ENCODE measurements at places on chromosomes 6 and 20.

DNA sequence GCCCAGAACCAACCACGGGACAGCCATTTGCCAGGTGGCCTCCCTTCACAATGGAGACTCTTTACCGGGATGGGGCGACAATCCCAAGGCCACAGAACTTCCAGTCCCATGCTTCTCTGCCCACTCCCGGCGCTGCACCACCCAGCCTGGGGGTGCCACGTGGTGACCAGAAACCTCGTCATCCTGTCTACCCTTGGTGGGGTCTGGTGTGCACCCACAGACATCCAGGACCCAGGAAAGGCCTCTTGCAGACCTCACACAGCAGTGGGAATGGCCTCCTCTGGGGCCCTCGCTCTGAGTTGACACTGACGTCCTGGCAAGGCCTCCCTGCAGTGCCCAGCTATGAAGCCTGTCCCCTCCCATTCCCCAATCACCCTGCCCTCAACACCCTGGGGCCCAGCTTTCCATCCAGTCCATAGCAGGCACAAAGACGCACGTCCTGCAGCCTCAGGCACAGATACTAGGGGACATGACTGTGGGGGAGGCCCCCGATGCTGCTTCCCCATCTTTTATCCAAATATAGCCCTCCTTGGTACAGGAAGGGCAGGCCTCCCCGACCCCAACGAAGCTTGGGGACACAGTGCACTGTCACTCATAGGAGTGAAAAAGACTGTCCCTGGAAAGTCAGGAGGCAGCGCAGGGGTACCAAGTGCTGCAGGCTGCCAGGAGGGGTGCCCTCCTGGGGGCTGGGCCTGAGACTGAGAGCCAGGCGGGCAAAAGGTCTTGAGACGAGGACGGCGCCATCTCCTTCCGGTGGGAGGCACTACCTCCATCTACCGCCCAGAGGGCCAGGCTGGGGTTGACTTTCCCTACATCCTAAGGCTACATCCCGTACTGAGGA is 7.2 kb downstream of the CST7 start:
- DNase-seq, result no peak

GRCh38 chr20:8952721-8953120 is 116.2 kb upstream of the PLCB4 start:
- peak; percentile 34 for DNase-seq

DNA sequence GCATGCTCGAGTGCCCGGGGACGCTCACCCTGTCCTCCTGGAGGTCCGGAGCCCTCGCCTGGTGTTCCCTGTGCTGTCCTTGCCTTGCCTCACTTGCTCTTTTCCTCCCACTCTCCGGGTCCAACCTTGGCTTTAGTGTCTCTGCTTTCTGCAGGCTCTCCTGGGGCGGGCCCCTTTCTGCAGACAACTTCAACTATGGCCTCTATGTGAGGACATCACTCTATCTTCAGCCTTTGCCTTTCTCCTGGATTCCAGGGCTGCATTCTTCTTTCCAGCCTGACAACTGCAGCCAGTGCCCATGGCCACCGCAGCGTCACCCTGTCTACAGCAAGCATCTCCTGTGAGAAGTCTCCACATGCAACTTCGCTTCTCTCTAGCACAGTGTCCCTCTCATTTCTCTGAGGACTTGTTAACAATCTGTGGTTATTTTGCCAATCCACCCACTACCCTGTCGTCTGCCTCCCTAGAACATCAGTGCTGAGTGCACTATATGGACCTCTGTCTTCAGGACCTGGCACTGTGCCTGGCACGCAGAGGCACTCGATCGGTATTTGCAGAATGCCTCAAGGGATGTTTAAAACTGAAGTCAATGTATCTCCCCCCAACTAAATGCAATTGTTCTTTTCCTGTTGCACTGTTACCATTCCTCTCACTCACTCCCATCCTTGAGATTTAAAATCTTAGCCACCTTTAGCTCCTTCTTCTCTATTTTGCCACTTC is 35.9 kb downstream of the FOXC1 start:
- DNase-seq, result no peak

DNA sequence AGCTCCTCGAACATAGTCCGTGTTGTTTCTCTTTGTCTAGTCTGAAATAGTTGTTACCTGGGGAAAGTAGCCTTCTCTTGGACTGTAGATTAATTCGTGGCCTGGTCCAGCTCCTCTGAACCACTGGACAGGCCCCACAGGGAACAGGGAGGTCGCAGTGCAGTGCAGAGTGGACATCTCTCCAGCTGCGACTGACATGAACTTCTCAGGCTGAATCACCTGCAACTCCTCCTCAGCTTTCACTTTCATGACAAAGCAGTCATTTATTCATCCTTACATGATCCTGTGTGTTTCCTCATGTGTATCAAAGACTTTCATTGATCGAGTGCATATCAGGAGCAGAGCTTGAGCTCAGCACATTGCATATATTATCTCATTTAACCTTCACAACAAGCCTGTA is 19.1 kb upstream of the SIRPG start:
- DNase-seq, result no peak

- DNase-seq, result no peak
These were observed 14.7 kb downstream of the KLHL32 start for GRCh38 chr6:96939007-96939805.

- no peak for DNase-seq
These were observed 28.8 kb upstream of the HINT3 start for GRCh38 chr6:125927761-125928160.

GRCh38 chr6:139189665-139190064 is 54.8 kb downstream of the HECA start:
- DNase-seq, result no peak

GRCh38 chr6:124479991-124480430 is 482.2 kb upstream of the RNF217 start:
- DNase-seq, result no peak

DNA sequence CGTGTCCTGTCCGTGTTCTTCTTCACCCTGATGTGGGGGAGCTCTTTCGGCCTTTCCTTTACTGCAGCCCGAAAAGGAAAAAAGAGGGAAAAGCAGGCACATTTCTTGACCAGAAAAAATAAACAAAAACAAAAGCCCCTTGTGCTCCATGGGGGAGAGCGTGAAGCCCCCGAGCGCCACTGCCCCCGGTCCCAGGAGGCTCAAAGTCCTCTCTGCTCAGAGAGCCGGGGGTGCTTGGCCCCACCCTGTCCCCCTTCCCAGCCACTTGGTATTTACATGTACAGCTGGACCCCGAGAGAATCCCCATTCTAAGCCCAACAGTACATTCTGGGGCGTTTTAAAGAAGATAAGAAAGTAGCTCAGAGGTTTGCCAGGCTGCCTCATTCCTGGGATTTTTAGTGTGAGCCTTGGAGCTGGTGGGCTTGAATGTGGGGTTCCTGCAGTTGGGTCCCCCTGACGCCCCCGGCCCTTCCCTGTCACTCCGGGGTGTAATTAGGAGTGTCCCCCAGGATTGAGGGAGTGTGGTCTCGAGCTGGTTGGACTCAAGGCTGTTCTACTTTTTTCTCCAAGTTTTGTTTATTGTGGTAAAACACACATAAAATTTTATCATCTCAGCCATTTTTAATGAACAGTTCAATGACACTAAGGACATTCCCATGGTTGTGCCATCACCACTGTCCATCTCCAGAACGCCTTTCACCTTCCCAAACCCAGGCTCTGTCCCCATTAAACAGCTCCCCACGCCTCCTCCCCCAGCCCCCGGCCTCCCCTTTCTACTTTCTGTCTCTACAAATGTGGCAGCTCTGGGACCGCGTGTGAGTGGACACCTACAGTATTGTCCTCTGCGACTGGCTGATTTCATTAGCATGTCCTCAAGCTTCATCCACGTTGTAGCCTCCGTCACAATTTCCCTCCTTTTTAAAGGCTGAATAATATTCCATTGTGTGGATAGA is 55.7 kb upstream of the BHLHE23 start:
- DNase-seq, result no peak

DNA sequence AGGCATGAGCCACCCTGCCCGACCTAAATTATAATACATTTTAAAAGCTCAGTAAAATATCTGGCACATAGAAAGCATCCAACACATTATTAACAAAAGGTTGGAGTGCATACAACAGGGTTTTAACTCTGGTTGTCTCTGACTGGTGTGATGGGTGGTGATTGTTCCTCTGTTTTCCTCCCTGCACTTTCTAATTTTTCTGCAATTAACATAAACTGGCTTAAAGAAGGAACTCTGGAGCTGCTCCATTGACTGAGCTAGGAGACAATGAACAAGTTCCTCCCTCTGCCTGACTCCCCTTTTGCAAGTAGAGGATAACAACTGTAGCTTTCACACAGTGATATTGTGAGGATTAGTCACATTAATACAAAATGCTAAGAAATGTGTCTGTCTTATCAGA is 48.5 kb upstream of the SIRPG start:
- no peak for DNase-seq

DNA sequence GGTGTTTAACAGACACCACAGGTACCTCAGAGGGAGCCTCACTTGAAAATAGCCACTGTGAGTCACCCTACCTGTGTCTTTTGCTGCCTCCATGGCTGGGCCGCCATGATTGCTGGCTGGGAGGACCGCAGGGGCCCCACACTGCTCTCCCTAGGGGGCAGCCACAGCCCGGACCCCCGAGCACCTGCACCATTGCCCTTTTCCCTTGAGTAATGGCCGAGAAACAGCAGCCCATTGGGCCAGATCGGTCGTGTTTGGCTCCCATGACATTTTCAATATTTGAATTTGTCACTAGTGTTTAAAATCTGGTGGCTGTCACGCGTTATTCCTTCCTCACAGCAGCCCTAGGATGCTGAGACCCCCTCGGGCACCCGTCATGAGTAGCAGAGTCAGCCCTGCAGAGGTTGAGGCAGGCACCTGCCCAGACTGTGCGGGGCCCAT is 6.7 kb downstream of the ZBP1 start:
- DNase-seq, result no peak

DNA sequence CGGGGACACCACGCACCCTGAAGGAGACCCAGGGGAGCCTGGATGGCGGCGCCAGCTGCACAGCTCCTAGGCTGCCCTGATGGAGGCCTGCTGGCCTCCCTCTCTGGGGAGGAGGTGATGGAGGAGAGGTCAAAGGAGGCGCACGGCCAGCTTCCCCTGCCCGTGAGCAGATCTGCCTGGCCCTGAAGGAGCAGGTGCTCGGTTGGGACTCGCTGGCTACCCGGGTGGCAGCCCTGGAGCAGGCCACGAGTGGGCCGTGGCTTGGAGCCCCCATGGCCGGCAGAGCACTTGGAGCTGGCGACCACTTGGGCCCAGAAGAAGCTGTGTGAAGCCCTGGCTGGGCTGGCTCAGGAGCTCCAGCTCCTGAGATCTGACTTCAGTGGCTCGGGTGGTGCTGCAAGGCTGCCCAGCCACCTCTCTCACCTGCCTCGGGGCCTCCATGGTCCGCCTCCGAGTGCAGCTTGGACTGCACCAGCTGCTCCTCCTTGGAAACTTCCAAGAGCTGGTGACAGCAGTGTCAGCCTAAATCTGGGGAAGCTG is 7.5 kb upstream of the RAET1E start:
- DNase-seq, result no peak

All from NCI-H2081 treated with DMSO at 0.1 percent for 48 hours (cell line).